Stomach (tissue), 19 donors: ENCODE measurements at places on chromosomes 4 and X.

DNA sequence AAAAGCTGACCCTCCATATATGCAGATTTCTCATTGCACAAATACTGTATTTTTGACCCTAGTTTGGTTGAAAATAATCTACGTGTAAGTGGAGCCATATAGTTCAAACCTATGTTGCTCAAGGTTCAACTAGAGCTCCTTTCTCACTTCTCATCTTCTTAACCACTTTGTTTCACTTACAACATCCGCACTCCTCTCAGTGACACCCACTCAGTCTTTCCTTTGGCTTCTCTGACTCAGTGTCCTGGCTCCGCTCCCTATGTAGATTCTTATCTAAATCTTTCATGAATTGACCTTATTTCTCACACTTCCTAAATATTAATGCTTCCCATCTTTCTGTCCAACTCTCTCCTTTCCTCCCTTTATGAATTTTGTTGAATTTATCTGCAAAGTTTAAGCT lies 32.9 kb upstream of the DKK2 start:
- H3K27ac ChIP-seq: no peak overlapping the region
- DNase-seq: no peak
- no peaks in the 10 kb centered on the region for H3K4me1 ChIP-seq
- no peaks in the 10 kb centered on the region for H3K27me3 ChIP-seq
- H3K36me3 ChIP-seq: no peaks in the 10 kb centered on the region

GRCh38 chr4:99749445-99750391 lies 66.9 kb upstream of the DAPP1 start:
- H3K4me1 ChIP-seq: no peaks in the 10 kb centered on the region
- H3K4me3 ChIP-seq: no peak overlapping the region
- H3K27ac ChIP-seq: no peak overlapping the region
- DNase-seq: no peak
- H3K36me3 ChIP-seq: no peaks in the 10 kb centered on the region

DNA sequence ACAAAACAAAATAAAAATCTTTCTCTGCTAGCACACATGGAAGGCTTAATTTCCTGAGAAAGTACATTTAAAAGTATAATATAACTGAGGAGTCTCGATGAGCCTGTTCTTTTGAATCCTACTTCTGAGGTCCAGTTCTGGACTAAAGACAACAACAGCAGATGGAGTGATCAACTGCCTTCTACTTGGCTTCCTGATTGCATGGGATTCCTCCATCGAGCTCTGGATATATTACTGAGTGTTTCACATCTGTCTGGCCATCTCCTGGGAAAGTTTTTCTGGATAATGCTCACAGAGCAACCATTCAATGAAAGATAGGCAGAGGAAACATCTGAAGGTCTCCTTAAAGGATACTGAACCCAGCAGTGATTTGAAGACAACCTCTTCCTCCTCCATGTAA lies 42.6 kb downstream of the KDR start:
- H3K27me3 ChIP-seq: no peaks in the 10 kb centered on the region
- no peaks in the 10 kb centered on the region for H3K36me3 ChIP-seq
- H3K27ac ChIP-seq: no peak overlapping the region
- H3K4me3 ChIP-seq: no peak overlapping the region

DNA sequence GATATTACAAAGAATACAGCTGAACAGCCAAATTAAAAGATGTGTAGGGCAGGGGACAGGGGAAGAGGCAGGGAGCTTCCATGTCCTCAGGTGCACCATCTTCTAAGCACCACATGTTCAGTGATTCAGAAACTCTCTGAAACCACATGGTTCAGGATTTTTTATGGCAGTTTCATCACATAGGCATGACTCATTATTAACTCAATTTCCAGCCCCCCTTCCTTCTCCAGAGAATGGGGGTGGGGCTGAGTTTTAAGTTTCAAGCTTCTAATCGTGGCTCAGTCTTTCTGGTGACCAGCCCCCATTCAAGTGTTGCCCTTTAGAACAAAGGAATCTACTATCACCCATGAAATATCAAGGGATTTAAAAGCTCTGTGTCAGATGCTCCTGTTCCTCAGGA lies 317.8 kb upstream of the GALNT7 start:
- DNase-seq: no peak
- no peak overlapping the region for H3K4me3 ChIP-seq
- no peaks in the 10 kb centered on the region for H3K27me3 ChIP-seq
- H3K27ac ChIP-seq: no peak overlapping the region

GRCh38 chr4:145324161-145324560 lies 143.8 kb upstream of the OTUD4 start:
- no peak overlapping the region for H3K27ac ChIP-seq
- DNase-seq: no peak

DNA sequence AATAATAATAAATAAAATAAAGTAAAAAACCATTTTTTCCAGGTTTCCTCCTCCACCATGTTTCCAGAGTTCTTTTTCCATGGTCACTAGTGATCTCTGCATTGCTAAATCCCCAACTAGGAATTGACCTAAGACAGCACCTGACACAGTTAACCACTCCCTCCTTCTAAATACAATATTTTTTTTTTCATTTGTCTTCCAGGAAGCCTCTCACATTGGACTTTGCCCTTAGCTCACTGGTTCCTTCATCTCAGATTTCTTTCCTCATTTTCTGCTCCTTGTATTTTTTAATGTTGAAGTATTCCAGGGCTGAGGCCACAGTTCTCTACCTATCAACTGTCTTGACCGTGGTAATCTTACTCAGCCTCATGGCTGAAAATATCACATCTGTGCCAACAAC lies 187.3 kb upstream of the FAM241A start:
- H3K4me3 ChIP-seq: no peak overlapping the region
- H3K27me3 ChIP-seq: no peaks in the 10 kb centered on the region
- no peaks in the 10 kb centered on the region for H3K4me1 ChIP-seq
- H3K27ac ChIP-seq: no peak overlapping the region
- peak; percentile 44 for DNase-seq

- no peak overlapping the region for H3K27ac ChIP-seq
- H3K27me3 ChIP-seq: no peaks in the 10 kb centered on the region
- DNase-seq: no peak
Measured at GRCh38 chrX:141375011-141375760, 132.9 kb upstream of the SPANXC start.
